Stimulated activated CD8-positive, alpha-beta memory T cell treated with anti-CD3 and anti-CD28 coated beads, Interleukin-7, amount 100 ng/mL, for 4 hours (primary cell): ENCODE measurements at places on chromosomes 2 and 18.

DNA sequence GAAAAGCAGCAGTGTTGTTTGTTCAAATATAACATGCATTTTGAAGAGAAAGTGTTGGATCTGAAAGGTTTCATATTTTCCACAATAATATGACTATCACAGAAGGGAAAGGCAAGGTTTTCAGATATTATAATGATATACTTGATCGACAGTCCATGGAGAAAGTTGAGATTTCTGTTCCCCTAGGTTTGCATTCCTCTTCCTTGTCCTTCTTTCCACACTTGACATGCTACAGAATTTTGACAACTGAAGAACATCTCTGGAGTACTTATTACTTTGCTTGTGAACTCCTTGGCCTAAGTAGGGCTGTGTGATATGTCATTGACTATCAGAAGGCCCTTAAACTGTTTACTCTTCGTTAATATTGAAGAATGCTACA, 46.5 kb downstream of the TMEFF2 start:
- DNase-seq = no peak

DNA sequence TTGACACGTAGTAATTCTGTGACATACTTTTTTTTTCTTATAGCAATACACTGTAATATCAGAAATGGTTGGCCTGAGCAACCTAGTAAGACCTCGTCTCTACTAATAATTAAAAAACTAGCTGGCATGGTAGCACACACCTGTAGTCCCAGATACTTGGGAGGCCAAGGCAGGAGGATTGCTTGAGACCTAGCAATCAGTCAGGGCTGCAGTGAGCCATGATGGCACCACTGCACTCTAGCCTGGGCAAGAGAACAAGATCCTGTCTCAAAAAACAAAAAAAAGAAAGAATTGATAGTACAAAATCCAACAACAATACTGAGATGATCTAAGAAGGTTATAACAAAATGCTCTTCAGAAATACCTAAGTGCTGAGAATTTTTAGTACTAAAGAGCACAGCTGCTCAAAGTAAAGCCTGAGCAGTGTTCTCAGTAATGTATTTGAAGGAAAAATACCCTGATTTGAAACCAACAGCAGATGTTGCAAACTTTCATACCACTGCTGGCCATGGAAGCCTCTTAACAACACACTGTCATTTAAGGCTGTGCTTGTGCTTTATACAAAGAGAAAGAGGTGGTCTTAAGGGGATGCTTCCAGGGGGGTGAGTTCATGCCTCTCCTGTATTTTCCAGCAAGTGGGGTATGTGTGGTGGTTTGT, 132.6 kb upstream of the CDCA7 start:
- no peak for DNase-seq

DNA sequence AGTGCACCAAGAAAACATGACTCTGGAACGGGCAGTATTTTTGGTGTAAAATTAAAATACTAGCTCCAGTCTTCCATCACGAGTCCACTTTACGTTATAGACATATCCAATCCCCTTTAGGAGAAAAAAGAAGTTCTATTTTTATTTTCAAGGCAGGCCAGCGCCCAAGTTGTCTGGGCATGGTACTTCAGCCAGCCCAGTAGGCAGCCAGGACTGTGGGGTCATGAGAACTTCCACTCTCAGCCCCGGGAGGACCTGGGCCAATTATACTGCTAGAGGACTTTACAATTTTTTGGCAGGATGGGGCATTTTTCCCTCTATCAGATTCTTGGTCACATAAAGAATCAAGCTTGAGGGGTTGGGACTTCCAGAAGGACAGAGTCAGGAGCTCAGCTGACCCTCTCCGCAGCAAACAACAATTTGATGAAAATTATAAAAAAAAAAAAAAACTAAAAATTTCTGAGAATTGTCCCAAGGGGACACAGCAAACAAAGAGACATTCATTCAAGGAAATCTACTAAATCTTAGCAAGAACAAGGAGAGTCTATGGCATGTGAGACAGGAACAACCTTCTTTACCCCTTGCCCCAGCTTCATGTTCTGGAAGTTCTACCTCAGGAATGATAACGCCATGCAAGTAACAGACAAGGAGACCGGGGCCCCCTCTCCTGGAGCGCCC, 37.3 kb upstream of the B3GNT2 start:
- no peak for DNase-seq

DNA sequence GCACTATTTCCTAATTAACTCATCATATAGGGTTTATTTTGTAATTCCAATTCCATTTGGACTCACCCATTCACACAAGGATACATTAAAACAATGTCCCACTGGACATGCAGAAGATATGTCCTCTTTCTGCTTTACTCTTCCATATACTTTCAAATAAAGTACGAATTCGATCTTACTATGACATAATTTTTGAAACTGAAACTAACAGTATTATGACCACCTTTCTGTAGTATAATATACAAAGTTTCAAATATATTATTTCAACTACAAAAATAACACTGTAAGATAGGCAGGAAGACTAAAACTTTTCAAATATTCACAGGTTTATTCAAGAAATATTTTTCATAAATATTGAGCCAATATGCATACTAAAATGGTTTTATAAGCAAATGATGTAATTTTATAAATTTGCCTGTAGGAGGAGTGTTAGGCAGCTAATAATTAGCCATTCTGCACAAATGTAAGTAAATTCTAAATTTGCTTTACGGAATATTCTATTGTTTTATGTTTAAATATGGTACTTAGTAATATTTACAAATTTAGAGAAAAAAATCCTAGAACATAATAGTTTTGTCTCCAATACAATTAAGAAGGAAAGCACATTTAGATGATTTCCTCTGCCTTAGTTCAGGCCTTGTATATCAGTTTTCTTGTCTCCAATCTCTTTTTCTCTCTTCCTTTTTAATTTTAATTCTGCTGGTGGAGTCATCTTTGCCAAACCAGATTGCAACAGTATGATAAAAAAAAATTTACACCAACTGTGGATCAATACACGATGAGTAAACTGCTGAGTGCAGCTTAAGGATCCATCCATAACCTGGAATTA, 85.9 kb downstream of the CERKL start:
- DNase-seq = no peak

- no peak for DNase-seq
Observed at GRCh38 chr2:84458551-84459017, 496 bp downstream of the SUCLG1 start.

GRCh38 chr2:63675026-63675425, 86.3 kb downstream of the MDH1 start:
- no peak for DNase-seq

DNA sequence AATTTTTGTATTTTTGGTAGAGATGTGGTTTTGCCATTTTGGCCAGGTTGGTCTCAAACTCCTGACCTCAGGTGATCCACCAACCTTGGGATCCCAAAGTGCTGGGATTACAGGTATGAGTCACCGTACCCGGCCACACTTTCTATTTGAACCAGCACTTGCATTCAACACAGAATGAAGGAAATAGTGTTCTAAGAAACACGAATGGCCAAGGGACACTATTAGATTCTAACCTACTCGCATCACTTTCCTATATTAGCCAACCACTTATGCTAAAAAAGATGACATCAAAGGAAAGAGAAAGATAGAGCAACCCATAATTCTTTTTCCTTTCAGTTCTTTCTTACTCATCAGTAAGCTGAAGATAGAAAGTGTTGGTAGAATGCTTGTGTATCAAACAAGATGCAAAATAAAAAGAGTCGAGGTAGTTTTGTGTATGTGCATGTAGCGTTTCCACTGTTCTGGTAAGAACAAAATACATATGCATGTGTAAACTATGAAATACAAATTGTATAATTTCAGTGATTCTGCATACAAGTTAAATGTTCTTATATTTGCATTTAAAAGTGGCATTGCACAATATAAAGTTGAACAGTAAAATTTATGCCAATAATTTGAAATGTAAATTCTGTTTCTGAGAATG, 247.6 kb downstream of the CDCA7 start:
- no peak for DNase-seq

DNA sequence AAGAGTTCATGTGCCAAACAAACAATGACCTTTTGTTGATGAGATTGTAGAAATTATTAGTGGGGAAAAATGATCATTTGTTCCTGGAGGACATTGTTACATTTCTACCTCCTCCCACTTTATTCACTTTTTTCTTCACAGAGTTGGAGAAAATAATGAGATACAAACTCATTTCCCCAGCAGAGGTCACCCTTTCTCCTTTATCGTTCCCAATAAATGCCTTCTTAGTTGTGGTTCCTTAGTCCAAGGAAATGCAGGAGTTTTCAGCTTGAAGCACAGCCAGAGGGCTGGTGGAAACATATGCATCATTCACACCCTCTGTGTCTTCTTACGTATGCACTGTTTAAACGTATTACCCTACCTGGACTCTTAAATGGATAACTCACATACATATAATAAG, 108.8 kb downstream of the SLC4A3 start:
- DNase-seq = no peak

- no peak for DNase-seq
Observed at GRCh38 chr2:38634684-38635083, 31.2 kb upstream of the GALM start.

- no peak for DNase-seq
Observed at GRCh38 chr18:71707985-71708500, 836.1 kb downstream of the CBLN2 start.

- DNase-seq = no peak
Observed at GRCh38 chr2:70513738-70514137, 39.9 kb downstream of the TGFA start.

DNA sequence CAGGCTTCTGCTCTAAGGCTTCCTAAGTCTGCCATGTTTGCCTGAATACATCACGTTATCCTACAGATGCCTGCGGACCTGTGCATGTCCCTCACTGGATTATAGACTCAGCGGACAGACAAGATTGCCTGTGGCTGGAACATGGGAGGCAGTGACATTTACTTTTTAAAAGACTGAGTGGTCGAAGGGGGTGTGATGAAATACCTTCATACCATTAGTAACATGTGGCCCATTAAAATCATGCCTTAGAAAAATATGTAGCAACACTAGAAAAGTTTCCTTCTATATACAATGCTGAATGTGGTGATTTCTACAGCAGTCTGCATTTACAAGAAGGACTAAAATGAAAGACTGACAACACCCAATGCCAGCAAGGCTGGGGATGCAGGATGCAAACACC, 154.4 kb downstream of the ASB1 start:
- DNase-seq = no peak

- DNase-seq = no peak
Observed at GRCh38 chr2:210199186-210199765, 26.0 kb downstream of the ACADL start.

DNA sequence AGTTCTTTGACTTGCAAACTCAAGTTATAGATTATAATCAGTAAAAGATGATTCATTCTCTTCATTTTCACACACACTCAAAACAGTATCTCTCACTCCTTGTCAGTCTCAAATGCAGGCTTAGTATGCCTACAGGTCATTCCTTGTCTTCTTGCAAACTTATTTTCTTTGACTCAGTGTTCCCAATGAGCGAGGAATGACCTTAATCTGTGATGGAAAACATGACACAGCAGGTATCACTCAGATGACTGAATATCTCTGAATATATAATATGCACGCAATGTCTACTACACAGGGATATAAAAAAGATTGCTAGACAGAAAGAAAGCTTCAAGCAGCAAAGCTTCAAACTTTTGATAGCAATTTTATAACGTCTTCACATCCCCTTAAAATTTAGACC, 127.8 kb upstream of the RGPD4 start:
- DNase-seq = no peak

DNA sequence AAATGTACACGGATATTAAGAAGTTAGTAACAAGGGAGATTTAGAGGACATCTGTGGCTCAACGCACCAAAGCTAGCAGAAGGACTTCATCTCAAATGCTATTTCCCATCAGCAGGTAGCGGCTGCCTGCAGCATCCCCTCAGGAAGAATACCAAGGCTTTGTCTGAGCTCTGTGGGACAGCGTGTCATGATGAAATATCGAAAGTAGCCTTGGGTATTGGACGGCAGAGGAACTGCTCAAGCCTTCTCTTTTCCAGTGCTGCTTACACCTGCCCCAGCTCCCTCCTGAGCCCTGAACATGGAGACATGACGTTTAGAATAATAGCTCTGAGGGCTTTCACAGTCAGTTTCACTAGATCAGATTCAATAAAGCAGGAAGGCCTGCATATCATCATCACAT, 241.6 kb downstream of the SUCLG1 start:
- DNase-seq = no peak

DNA sequence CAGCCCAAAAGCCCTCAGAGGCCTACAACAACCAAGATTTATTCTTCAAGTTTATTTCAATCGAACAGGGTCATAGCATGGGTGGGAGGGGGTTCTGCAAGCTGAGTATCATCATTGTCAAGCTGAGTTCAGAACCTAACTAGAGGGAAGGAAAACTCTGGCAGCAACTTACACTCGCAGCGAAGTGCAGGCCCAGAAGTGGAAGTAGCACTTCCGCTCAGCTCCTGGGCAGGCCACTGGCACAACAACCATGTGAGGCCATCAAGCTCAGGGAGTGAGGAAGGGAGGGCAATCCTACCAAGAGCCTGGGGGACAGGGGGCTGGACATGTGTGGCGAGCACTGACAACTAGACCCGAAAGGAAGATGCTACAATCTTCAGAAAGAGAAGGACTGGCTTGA, 4.8 kb downstream of the UXS1 start:
- DNase-seq = no peak

- DNase-seq = no peak
Observed at GRCh38 chr2:138112536-138112935, 148.3 kb downstream of the HNMT start.

DNA sequence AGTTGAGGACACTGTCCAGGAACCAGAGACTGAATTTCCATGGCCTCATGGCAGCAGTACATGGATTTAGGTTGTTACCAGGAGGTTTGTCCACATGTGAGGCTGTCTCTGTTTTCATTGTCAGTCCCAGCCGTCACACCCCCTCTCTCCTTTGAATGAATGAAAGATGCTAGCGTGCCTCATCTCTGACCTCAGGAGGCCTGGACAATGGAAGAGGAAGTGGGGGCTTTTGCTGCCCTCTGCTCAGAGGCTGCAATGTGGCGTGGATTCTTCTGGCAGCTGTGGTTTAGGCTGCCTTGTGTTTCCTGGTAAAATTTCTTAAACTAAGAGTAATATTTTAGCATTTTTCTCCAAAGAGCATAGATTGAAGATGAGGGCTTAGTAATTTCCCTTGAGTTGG, 47.5 kb downstream of the RAB31 start:
- no peak for DNase-seq

DNA sequence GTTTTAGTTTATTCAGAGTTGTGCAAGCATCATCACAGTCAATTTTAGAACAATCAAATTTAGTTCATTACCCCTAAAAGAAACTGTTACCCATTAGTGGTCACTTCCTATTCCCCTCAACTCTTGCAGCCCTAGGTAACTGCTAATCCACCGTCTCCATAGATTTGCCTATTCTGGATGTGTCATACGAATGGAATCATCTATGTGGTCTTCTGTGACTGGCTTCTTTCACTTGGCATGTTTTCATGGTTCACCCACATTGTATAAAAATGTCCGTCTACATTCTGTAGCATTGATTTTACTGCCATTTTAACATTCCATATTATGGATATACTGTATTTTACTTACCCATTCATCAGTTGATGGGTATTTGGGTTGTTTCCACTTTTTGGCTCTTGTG, 5.3 kb upstream of the CEP68 start:
- no peak for DNase-seq

- no peak for DNase-seq
Observed at GRCh38 chr18:35671966-35672603, 90.5 kb downstream of the GALNT1 start.
